ENCODE measurements at places on chromosomes 6 and 20.

DNA sequence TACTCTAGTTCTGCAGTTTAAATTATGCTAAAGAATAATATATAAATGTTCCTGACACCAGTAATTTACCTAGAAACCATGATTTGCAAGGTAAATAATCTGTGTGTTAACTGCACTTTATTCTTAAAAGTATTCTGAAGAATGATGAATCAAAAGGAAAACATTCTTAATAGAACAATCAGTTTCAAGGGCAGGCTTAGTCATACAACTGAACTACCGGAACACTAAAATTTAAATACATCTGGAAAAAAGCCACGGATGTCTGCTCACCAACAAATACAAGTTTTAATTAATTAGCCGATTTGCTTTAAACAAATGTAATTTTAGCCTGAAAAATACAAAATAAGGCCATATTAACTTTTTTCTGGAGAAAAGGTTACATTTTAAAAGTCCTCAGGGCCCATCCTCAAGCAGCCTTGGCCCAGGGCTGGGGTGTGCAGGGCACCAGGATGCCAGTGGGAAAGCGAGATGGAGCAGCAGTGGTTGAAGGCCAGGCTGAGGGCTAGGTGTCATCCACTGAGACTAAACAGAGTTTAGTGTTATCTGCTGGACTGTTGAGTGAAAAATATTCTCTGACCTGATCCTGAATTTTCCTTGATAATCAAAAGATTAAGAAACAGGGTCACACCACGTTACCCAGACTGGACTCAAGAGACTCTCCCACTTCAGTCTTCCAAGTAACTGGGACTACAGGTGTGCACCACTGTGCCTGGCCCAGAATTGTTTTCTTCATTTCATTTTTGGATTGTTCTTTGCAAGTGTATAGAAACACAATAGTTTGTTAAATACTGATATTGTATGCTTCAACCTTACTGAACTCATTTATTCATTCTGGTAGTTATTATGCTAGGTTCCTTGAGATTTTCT is 88.2 kb upstream of the DST start:
- peak; percentile 46 for DNase-seq

DNA sequence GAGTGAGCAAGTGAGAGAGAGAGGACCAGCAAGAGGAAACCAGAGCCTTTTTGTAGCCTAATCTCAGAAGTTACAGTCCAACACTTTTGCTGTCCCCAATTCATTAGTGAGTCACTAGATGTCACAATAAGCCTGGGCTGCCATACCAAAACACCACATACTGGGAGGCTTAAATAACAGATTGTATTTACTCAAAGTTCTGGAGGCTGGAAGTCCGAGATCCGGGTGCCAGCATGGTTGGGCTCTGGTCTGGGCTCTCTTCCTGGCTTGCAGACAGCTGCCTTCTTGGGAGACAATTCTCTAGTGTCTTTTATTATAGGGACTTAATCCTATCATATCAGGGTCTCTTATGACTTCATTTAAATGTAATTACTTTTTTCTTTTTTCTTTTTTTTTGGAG is 50.7 kb upstream of the FERMT1 start:
- DNase-seq, result no peak

DNA sequence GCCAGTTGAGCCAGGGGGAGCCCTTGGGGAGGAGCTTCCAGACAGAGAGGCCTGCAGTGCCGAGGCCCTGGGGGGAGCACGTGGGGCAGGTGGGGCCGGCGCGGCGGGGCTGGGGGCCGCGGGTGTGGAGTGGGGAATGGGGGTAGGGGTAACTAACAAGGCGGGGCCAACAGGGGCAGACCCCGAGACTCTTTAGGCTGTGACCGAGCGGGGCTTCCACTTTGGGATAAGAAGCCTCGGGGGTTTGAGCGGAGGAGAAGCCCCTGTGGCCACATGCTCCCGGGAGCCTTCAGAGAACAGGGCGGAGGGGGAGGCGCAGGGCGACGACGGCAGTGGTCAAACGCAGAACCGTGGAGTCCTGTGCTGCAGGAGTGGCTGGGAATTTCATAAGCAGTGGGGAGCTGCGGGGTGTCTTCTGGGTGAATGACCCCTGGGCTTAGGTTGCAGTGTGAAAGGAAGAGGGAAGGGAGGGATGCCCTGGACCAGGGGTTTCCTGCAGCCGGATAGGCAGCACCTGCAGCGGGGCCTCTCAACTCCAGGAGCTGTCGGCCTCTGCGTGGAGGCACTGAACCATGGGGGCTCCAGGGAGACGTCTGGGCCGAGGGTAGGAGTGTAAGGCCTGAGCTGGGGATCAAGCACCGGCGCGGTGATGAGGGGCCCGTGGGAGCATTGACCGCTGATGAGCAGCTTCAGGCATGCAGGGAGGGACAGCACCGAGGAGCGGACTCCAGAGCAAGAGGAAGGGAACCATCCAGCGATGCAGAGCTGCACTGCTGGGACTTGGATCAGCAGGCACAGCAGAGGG is 121.0 kb downstream of the SYNDIG1 start:
- no peak for DNase-seq

- DNase-seq, result no peak
Measured at GRCh38 chr6:110054664-110055386, 76.7 kb downstream of the GPR6 start.

- no peak for DNase-seq
Measured at GRCh38 chr6:137389150-137389704, 105.0 kb downstream of the OLIG3 start.

DNA sequence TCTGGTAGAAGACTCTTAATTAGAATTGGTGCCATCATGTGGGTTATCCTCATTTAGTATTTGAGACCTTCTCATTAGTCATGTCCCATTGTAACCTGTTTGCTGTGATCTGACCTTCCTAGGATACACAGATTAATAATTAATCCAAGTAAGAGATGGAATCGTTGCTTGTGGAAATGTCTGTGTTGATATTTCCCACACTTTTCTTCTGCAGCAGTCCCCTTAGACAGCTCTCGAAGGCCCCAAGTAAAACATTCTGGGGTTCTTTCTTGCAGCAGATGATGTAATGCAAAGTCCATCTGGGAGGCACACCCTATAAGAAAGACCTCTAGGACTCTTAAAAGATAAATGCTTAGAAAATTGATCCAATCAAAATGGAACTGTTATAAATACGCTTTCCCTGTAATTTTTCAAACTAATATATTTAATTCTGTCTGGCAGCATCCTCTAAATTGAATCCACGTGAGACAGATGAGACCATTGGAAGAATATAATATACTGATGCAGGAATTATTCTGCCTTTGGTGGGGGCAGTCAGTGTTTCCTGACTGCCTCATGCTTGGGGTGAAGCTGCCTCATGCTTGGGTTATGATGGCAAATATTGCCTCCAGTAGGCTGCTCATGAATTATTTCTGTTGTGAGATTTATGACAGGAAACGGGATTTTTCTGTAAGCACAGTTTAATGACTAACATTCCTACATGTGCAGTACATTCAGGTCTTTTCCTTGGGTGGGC is 54.5 kb upstream of the ARMC2 start:
- DNase-seq, result no peak

DNA sequence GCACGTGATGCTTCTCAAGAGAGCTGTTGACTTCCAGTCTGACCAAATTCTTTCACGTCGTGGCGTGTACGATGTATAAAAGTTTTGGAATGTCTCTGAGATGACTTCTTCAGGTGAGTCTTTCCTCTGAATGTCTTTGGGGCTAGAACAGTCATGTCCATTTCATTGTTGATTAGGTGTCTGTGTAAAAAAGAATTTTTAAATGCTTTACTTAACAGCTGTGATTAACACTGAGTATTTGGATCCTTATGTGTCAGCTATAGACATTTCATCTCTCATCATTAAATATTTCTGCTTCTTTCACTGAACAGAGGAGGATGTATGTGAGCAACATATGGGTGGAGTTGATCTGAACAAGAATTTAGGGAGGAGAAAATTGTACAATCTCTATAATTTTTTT is 29.3 kb upstream of the KIF13A start:
- DNase-seq, result no peak

DNA sequence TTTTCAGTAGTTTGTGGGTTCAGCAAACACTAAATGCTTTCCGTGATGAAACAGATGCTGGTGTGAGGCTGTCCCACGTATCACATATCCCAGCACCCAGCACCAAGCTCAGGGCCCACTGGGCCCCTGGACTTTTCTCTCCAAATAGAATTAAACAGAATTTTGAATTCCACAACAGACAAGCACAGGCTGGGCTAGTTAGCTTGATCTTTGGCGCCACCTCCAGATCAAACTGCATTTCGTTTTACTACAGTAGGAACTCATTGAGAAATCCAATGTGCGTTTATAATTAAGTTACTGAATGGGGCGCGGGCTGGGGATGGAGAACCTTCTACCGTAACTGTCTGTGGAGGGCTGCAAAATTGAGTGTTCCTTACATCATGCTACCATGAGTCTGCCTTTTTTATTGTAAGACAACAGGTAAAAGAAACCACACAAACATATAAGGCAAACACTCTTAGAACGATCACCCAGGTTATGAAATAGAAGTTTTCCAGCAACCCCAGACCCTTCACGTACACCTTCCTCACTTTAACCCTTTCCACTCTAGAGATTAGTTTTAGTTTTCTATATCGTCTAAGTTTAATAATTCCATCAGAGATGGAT is 107.8 kb downstream of the ZFP64 start:
- DNase-seq, result no peak

DNA sequence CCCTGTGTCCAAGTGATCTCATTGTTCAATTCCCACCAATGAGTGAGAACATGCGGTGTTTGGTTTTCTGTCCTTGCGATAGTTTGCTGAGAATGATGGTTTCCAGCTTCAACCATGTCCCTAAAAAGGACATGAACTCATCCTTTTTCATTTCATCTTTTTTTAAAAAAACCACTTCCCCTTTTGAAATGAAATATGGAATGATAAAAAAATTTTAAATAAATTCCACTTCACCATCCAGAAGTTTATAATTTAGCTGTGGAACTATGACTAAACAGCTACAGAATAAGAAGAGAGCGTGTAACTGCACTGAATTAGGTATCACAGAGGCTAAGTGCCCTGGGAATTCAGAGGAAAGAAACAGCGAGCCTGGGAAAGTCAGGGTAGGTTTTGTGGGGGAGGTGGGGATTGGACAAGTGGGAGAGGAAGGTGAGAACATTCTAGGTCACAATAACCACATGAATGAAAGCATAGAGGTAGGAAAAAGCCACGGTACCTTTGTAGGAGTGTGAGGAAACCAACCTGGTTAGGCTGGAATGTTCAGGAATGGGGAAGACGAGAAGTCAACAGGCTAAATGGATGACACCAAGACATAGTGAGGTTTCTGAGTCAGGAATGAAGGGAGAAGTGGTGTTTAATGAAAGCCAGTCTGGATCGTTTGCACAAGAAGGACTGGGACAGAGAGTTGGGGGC is 11.0 kb downstream of the TRIM10 start:
- DNase-seq, result no peak

- no peak for DNase-seq
Measured at GRCh38 chr6:53227847-53228246, 79.2 kb upstream of the GCM1 start.

DNA sequence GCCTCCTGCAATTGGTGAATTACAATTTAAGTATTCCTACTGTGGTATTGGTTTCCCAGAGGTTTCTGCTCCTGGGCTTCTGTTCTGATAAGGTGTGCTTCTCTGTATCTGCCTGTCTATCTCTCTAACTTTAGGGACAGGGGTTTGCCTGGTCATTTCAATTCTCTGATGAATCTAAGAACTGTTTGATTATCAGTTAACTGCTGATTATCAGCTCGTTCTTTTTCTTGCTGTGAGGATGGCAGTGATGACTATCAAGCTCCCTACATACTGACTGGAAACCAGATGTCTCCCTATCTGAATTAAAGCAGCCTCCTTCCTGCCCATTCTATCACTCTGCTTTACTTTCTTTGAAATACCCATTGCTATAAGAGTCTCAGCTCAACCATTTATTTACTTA is 120.5 kb downstream of the INSM1 start:
- DNase-seq, result no peak

DNA sequence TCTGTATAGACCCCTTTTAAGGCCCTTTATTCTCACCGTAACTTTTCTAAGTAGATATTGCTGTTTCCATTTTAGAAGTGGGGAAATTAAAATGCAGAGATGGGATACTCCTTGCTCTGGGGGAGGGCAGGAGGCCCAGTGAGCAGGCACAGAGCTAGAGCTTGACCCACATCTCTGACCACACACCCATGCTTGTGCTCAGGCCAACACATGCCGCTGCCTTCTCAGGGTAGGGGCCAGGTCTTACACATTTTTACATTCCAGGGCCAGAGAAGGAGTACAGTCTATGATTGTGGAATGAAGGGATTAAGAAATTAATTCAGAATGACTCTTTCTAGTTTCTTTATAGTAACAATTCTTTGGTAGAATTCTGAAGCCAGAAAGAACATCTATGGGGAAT is 104.8 kb downstream of the SOBP start:
- DNase-seq, result no peak

All from AG04449 (cell line).